CD4-positive, alpha-beta T cell (primary cell): ENCODE measurements at places on chromosomes 1 and 21.

DNA sequence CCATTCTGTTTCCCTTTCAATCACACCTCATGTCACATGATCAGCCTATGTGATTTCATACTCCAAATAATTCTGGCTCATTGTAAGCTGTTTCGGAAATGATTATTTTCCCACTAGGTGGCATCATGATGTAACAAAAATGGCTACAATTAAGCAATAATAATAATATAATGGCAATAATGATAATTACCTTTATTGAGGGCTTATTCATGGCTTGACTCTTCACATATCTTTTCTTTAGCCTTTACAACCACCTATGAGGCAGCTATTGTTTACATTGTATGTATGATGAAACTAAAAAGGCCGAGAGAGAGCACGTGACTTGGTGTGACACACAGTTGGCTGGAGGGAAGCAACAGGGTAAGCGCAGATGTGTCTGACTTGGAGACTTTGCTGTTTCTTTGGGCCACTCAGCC, 12.5 kb upstream of the KPRP start:
- no peak for DNase-seq

GRCh38 chr1:50529510-50529909, 106.3 kb upstream of the DMRTA2 start:
- no peak for DNase-seq

- DNase-seq, result no peak
Measured at GRCh38 chr21:45297329-45297728, 9.6 kb upstream of the POFUT2 start.

- no peak for DNase-seq
Measured at GRCh38 chr1:14706631-14707030, 108.1 kb downstream of the KAZN start.

DNA sequence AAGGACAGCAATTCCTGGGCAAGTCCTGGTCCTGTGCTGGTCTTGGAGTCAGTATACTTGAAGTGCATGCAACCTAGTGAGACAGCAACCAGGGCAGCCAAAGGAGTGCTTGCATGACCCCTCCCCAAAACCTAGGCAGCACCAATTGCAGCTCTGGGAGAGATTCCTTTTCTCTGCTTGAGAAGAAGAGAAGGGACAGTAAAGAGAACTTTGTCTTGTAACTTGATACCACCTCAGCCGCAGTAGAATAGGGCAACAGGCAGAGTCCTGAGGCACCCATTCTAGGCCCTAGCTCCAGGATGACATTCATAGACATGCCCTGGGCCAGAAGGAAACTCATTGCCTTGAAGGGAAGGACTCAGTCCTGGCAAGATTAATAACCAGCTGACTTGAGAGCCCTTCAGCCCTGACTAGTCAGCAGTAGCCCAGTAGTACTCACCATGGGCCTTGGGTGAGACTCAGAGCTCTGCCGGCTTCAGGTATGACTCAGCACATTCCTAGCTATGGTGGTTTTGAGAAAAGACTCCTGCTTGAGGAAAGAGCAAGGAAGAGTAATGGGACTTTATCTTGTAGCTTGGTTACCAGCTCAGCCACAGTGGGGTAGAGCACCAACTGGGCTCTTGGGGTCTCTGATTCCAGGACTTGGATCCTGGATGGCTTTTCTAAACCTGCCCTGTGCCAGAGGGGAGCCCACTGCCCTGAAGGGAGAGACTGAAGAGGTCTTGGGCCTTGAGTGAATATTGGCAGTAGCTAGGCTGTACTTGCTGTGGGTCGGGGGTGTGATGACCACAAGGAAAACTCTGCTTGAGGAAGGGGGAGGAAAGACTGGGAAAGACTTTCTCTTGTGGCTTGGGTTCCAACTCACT, 51.7 kb upstream of the ACADM start:
- DNase-seq, result no peak

DNA sequence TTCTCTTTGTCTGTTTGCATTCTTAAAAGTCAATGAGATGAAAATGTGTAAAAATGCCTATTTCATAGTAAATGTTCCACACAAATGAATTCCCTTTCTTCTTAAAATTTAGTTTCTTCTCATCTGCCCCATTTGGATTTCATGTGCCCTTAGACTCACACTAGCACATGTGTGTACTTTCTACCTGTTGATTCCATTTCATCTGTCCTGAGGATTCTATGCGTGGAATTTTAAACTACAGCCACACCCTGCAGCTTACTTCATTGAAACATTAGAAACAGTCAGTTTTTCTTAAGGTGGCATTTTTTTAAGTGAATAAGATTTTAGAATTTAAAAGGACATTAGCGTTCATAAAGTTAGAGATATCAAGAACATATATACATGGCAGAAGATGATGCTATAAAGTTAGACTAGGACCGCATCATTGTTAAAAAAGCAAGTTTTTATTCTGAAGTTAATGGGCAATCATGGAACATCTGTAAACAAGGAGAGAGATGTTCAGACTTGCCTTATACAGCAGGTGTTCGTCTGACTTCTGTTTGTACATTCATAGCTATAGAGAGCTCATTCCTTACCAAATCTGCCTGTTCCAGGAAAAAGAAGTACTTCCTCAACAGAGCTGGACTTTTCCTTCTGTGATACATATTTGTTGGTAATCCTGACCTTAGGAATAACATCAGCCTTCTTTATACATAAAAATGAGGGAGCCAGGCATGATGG, 3.9 kb upstream of the TUT4 start:
- no peak for DNase-seq

GRCh38 chr1:226787071-226787470, 48.0 kb upstream of the ITPKB start:
- DNase-seq, result no peak

- DNase-seq, result no peak
Measured at GRCh38 chr1:37725851-37726613, 33.7 kb downstream of the CDCA8 start.

- DNase-seq, result no peak
Measured at GRCh38 chr1:51313961-51314777, 16.2 kb downstream of the TTC39A start.

- no peak for DNase-seq
Measured at GRCh38 chr21:30333736-30334135, 3.8 kb downstream of the KRTAP27-1 start.

- DNase-seq, result no peak
Measured at GRCh38 chr1:207312604-207312920, 8.9 kb upstream of the CD55 start.

GRCh38 chr1:30848130-30848529, 60.4 kb downstream of the SDC3 start:
- no peak for DNase-seq

- peak; percentile 57 for DNase-seq
Measured at GRCh38 chr1:42173155-42173933, 8.8 kb upstream of the GUCA2A start.

DNA sequence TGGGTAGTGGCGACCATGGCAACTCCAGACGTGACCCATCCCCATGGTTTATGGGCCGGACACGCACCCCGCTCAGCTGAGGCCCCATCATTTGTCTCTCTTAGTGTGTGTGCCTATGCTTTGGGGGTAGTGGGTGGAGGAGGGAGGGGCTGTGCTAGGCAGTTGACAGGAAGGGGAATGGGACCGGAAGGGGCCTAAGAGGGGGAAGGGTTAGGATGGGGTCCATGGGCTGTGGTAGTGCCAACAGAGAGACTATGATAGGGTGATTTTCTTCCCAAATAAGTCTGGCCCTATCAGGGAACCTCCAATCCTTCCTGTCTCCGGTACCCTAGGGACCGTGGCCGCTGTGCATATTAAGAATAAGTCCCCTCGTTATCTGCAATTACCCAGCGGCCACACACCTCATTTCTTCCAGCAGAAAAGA, 9.9 kb downstream of the DMAP1 start:
- DNase-seq, result no peak

GRCh38 chr1:193952778-193953374, 766.5 kb upstream of the B3GALT2 start:
- no peak for DNase-seq

DNA sequence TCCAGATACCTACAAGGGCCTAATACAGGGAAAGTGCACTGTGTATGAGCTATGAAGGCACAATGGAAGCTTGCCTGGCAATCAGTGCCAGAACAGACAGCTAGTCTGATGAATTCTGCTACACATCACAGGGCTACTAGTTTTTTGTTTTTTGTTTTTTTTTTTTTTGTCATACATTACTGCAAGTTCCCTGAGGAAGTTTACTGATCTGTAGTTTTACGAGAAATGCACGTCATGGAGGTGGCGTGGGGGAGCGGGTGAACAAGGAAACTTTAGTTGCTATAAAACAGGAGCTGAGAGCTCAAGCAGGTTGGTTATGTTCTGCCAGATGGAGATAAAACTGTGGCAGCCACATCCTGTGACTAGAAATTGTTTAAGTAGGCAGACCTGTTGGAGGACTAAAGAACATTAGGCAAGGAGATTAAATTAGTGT, 17.7 kb downstream of the PTPRC start:
- DNase-seq, result peak; percentile 90

- no peak for DNase-seq
Measured at GRCh38 chr21:27649762-27650161, 682.9 kb upstream of the ADAMTS5 start.

- DNase-seq, result no peak
Measured at GRCh38 chr21:45388011-45388521, 16.9 kb upstream of the COL18A1 start.

DNA sequence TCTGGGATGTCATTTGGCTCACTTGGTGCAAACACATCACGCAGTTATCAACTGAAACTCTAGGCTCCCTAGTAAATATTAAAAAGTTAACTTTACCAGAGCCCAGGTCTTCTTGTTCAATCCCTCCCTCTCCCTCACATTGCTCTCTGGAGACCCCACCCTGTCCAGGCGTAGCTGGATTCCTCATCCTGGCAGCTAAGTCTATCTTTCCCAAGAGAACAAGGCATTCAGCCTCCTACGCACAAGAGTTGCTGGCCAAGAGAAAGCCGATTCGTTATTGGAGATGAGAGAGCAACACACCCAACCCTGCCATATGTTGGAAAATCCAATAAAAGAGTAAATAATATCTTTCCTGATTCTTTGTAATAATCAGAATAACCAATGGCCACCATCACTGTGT, 117.9 kb downstream of the SLC30A10 start:
- DNase-seq, result no peak

GRCh38 chr1:247316590-247317197, 15.0 kb downstream of the ZNF496 start:
- DNase-seq, result no peak

- no peak for DNase-seq
Measured at GRCh38 chr1:62879962-62880361, 96.0 kb downstream of the ATG4C start.

DNA sequence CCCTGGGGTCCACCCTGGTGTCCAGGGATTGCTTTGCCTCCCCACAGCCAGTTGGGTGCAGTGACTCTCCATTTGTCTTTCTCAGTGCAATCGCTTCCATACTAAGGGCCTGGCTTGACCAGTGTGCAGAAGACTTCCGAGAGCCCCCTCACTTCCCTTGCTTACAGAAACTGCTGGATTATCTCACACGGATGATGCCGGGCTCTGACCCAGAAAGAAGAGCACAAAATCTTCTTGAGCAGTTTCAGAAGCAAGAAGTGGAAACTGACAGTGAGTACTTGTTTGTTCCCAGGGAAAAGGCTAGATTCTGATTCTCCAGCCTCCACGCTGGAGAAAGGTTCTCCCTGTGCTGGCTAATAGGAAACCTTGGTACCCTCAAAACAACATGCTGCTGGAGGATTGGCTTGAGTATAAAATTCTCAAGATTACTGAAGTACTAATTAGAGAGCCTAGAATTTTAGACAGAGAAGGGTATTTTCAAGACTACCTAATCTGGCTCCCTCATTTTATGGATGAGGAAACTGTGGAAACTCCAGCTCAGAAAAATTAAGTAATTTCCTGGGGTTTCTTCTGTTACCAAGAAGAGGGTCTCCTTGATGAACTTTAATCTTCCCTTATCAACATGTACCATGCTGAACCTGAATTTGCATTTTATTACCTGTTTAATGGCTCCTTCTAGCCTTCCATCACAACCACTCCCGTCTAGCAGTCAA, 75.8 kb downstream of the RGL1 start:
- DNase-seq, result no peak

- no peak for DNase-seq
Measured at GRCh38 chr1:158147869-158148268, 32.8 kb upstream of the CD1D start.

GRCh38 chr1:181099152-181100014, 10.9 kb downstream of the IER5 start:
- no peak for DNase-seq

DNA sequence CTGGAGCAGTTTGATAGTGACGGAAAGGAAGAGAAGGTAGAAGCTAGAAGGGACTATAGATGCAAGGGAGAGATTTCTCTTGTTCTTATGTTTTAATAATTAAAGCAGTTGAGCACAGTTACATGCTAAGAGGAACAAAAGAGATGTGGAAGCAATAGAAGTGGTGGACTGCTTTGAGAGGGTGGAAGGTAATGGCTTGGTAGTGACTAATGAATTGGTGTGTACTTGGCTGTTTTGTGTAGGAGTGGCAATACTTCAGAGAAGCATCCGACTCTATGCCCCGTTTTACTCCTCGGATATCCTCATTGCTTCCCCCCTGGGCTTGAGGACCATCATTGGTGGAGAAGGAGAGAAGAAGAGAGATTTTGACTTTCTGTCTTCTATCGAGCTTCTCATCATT, 12.8 kb downstream of the UTP25 start:
- DNase-seq, result no peak

DNA sequence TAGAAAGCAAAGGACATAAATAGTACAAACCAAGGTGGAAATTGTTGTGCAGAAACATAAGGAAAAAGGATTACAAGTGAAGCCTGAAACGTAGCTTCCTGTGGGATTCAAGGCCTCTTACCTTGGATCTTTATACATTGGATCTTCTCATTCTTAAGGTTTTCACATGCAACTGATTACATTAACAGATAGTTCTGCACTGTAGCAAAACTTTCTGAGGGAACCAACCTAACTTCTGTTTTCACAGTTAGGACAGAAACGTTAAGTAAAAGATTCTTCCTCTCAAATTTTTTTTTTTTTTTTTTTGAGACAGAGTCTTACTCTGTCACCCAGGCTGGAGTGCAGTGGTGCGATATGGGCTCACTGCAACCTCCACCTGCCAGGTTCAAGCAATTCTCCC, 7.8 kb upstream of the TM2D1 start:
- no peak for DNase-seq

GRCh38 chr1:223337174-223337869, 26.7 kb downstream of the SUSD4 start:
- DNase-seq, result no peak

DNA sequence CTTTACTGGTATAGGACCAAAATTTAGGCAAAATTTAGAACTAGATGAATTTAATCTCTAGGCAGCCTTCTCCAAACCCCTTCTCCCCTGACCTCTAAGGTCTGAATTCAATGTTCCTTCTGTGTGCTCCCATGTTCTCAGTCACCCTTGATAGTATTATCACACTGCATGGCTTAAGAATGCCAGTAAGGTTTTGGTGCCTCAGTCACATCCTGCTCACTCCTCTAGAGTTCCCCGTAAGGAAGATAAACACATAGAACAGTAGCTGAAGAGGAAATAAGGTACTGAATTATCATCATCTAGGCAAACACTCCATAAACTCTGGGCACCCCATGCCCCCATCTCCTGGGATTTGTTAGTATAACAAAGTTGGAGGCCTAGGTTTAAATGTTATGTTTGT, 18.2 kb downstream of the PRRX1 start:
- no peak for DNase-seq
